Breast epithelium (tissue), 4 donors: ENCODE measurements at places on chromosomes 1 and 21. TPM values are rescaled to one million over a fixed set of nuclear protein-coding genes. Genes with fewer than 3 reads are reported as not detected.

GRCh38 chr1:14366091-14367018 lies 232.1 kb upstream of the KAZN start:
- no peaks in the 10 kb centered on the region for H3K4me1 ChIP-seq
- no peak overlapping the region for H3K27ac ChIP-seq
- H3K27me3 ChIP-seq = peaks cover 11% of the 10 kb centered on the region
- H3K4me3 ChIP-seq = no peak overlapping the region
- H3K36me3 ChIP-seq = no peaks in the 10 kb centered on the region
- DNase-seq = no peak

TMEM269 gene
- under 0.01 TPM for total RNA-seq

DNA sequence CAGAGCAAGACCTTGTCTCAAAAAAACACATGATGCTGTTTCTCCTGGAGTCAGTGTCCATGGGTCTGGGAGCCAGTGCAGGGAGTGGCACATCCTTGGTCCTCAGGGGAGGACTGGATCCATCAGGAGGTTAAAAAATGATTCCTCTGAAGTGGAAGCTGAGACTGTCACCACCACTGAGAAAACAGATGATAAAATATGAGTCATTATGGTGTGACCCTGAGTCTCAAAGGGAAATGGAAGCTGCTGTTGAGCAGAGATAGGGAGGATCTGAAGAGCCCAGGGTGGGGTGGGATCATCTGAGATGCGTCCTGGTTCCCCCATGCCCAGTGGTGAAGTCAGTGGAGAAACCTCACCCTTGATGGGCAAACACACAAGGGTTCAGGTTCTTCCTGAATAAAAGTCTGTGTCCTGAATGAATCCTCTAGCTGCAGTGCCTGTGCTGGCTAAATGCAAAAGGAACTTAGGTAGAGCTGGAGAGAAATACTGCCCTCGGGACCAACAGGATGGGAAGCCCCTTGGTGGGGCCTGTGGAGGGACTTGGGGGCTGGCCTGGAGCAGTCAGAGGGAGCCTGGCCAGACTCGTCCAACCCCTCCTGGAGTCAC lies 61.6 kb upstream of the TENT5B start:
- H3K4me1 ChIP-seq = peaks cover 6% of the 10 kb centered on the region
- no peaks in the 10 kb centered on the region for H3K36me3 ChIP-seq
- no peak overlapping the region for H3K4me3 ChIP-seq
- no peak for DNase-seq
- no peak overlapping the region for H3K27ac ChIP-seq

MAEL gene
- 0.15 TPM for total RNA-seq

CA6 gene
- not detected for total RNA-seq

- peaks cover 39% of the 10 kb centered on the region for H3K4me1 ChIP-seq
- peak overlapping the region; percentile 26 for H3K4me3 ChIP-seq
- peak overlapping the region; percentile 79 for H3K27ac ChIP-seq
- H3K36me3 ChIP-seq = no peaks in the 10 kb centered on the region
- no peaks in the 10 kb centered on the region for H3K27me3 ChIP-seq
- no peak for DNase-seq
Observed at GRCh38 chr1:8412183-8412831, 94.4 kb downstream of the SLC45A1 start.

GRCh38 chr1:234727018-234727940 lies 117.3 kb upstream of the IRF2BP2 start:
- no peaks in the 10 kb centered on the region for H3K36me3 ChIP-seq
- peak overlapping the region; percentile 98 for H3K27ac ChIP-seq
- no peak overlapping the region for H3K4me3 ChIP-seq
- peaks cover 40% of the 10 kb centered on the region for H3K4me1 ChIP-seq
- no peaks in the 10 kb centered on the region for H3K27me3 ChIP-seq
- DNase-seq = no peak

PGLYRP4 gene
- not detected for total RNA-seq

GRCh38 chr1:226369110-226369509 lies 38.8 kb downstream of the PARP1 start:
- H3K4me1 ChIP-seq = no peaks in the 10 kb centered on the region
- H3K27ac ChIP-seq = no peak overlapping the region
- H3K4me3 ChIP-seq = no peak overlapping the region
- peaks cover 13% of the 10 kb centered on the region for H3K36me3 ChIP-seq
